ENCODE measurements at places on chromosomes 3 and 15.

GRCh38 chr15:85899927-85900326 is 105.2 kb upstream of the KLHL25 start:
- no peak for DNase-seq

GRCh38 chr15:54836052-54836795 is 360.5 kb downstream of the RSL24D1 start:
- no peak for DNase-seq

- no peak for DNase-seq
These were observed at the start of gene MST1R for GRCh38 chr3:49903451-49904424. Gene MST1R (minus strand): TSS chr3:49903873. CDS start chr3:49903609, 264 bp downstream.

DNA sequence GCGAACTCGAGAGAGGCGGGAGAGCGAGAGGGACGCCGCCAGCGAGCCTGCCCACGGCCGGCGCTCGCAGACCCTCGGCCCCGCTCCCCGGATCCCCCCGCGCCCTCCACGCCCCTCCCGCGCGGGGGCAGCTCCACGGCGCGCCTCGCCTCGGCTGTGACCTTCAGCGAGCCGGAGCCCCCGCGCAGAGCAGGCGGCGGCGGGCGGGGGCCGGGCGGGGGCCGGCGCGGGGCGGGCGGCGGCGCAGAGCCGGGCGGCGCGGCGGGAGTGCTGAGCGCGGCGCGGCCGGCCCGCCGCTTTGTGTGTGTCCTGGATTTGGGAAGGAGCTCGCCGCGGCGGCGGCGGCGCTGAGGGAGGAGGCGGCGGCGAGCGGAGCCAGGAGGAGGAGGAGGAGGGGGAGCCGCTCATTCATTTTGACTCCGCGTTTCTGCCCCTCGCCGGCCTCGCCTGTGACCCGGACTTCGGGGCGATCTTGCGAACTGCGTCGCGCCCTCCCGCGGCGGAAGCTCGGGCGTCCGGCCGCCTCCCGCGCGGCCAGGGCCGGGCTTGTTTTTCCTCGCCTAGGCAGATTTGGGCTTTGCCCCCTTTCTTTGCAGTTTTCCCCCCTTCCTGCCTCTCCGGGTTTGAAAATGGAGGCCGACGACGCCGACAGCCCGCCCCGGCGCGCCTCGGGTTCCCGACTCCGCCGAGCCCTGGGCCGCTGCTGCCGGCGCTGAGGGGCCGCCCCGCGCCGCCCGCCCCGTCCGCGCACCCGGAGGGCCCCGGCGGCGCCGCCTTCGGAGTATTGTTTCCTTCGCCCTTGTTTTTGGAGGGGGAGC is 524 bp downstream of the IGF1R start:
- peak; percentile 13 for DNase-seq

GRCh38 chr15:100695048-100695447 is 92.7 kb downstream of the ASB7 start:
- no peak for DNase-seq

DNA sequence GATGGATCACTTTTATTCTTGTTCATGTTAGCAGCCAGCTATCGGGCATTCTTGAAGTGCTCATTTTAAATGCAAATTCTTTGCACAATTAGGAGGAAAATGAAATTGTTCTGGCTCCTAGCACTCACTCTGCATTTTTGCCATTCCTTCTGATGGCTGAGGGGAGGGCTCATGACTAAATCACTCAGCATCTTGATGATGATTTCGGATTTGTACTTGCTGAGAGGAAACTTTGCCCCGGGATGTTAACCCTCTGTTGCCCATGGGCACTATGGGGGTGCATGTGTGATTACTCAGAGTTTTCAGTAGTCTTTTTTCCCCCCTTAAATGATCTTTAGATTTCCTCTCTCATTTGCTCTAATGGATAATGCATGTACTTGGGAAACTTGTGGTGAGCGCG is 299.6 kb upstream of the C2CD4B start:
- no peak for DNase-seq

GRCh38 chr3:14772533-14773138 is 46.1 kb upstream of the FGD5 start:
- no peak for DNase-seq

DNA sequence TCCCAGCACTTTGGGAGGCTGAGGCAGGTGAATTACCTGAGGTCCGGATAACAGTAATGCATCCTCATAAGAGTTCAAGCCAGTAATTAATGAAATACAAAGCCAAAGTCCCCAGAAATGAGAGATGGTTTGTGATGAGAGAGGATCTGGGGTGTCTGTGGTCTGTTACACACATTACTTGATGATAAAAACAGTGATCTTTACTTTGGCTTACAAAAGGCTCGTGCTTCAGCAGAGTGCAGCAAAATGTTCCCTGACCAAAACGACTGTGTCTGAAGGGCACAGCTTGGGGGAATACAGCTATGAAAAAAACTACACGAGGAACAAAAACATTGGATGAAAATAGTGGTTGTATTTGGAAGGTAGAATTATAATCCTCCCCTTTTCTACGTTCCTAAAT is 40.9 kb downstream of the CRTC3 start:
- no peak for DNase-seq

DNA sequence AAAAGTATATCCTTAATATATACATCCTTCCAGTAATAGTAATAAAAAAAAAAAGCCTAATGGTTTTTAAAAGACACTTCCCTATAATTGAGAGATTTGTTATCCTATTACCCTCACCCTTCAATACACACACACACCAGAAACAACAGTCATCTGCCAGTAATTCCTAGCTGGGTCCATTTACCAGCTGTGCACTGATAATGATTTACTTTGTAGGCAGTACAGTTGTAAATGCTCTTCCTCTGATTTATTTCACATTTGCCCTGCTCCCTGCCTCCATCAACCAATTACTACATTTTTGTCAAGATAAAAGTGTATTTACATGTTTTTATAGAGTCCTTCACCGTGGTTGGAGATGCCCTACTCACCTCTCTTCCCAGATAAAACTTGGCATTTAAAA is 12.4 kb downstream of the TPM1 start:
- no peak for DNase-seq

DNA sequence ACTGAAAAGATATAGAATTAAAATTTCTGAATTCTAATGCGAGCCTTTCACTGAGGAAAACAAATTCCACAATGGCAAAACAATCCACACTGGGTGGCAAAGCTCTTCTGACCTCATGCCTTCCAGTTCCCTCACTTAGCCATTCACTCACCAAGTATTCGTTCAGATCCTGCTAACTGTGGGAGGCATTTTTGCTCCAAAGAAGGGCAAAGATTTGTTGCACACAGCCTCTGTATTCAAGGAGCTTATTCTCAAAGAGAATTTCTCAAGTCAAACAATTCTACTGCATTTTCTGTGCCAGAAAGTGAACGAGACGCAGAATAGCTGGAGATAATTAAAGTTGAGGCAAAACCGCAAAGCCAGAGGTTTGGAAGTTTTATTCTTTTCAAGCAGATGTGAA is 77.3 kb downstream of the CPNE4 start:
- DNase-seq = no peak

DNA sequence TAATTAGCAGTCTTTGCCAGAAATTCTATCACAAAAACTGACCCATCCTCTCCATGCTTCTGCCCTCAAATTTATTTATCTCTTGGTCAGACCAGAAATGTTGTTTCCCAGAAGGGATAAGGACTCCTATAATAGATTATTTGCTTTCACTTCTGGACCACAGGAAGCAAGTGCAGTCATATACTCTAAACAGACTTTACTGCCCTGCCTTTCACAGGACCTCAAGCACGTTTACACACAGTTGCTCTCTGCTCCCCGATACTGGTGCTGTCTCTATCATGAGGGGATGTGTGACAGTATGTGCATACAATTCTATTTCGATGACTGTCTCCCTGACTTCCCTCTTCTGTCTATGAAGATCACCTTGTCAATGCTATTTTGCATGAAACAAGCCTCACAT is 205.5 kb upstream of the TGFBR2 start:
- DNase-seq = no peak

DNA sequence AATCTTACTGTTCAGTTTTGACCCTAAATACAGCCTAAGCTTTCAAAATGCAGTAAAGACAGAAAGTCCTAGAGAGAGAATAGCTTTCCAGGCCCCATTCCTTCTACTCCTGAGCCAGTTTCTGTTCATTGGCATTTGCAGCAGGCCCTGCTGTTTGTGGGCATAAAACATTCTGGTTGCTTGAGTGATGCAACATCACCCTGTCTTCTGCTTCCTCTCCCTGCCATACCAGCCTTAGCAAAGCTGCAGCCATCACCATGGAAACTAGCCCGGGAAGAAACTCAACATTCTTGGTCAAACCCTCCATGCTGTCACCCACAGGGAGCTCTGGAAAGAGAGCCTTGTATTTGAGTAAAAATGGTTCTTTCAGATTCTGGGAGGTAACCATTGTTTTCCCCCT is 325.7 kb downstream of the MAGI1 start:
- DNase-seq = peak; percentile 48

GRCh38 chr3:133491481-133492059 is 81.9 kb upstream of the CDV3 start:
- no peak for DNase-seq

DNA sequence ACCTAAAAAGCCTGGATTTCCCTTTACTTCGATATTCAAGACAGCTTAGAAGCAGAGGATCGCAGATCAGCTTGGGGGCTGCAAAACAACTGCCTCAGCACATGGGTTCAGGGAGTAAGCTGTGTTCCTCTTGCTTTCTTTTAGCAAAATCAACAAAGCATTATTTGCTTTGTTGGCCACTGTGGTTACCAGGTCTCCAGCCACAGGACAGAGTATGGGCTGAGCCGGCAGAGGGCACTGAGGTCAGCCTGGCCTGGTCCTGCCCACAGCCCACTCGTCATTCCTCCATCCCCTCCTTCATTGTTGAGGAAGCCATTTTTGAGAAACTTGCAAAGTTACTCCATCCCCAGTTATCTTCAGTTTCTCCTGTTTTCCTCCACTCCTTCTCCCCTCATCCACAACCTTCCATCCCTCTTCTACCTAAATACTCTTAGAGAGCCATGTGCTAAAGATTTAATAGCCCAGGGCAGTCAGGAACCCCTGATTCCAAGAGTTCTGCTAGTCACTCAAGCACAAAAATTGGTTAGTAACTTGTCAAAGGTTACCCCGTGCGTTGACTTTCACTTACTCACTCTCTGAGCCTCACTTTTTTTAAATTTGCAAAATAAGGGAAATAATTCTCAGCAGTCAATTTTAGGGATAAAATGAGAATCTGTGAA is 60.0 kb upstream of the HES1 start:
- no peak for DNase-seq

DNA sequence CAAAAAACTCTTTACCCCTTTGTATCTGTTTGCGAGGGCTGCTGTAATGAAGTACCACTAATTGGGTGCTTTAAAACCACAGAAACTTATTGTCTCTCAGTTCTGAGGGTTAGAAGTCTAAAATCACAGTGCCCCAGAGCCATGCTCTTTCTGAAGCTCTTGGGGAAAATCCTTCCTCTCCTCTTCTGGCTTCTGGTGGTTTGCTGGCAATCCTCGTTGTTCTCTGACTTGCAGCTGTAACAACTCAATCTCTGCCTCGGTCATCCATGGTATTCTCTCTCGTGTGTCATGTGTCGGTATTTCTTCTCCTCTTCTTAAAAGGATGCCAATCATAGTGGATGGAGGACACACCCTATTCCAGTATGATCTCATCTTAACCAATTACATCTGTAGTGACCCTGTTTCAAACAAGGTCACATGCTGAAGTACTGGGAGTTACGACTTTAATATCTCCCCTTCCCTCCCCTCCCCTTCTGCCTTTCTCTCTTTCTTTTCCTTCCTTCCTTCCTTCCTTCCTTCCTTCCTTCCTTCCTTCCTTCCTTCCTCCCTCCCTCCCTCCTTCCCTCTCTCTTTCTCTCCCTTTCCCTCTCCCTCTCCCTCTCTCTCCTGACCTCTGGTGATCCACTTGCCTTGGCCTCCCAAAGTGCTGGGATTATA is 6.5 kb upstream of the ARL8B start:
- no peak for DNase-seq

DNA sequence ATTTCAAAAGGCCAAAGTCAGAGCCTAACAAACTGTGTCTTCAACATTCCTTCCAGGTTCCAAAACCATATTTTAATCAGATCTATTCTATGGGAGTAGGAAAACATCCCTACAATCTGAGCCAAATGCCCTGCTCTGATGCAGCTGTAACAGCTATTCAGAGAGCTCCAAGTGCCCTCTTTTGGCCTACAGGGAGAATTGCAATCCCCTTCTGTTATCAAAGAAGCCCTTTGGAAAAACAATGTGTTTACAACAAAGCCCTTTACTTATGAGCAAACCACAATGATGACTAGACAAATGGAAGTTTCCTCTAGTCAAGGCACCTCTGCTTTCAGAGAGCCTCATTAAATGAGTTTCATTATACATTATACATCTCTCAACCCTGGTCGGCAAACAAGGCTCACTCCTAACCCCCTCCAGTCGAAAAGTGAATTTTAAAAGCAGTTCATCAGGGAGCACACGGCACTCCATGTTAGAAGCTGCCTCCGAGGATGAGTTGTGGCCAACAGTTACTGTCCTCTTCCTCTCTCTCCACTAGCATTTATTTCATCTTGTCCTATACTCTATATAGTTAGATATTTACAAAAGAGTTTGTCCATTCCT is 42.6 kb upstream of the TMCO5A start:
- DNase-seq = peak; percentile 27

- no peak for DNase-seq
These were observed 44.5 kb downstream of the RGMA start for GRCh38 chr15:93044301-93045190.

GRCh38 chr3:50274371-50275104 is 4.3 kb upstream of the LSMEM2 start:
- DNase-seq = peak; percentile 58

- no peak for DNase-seq
These were observed 26.9 kb downstream of the GTF2E1 start for GRCh38 chr3:120769436-120769835.

DNA sequence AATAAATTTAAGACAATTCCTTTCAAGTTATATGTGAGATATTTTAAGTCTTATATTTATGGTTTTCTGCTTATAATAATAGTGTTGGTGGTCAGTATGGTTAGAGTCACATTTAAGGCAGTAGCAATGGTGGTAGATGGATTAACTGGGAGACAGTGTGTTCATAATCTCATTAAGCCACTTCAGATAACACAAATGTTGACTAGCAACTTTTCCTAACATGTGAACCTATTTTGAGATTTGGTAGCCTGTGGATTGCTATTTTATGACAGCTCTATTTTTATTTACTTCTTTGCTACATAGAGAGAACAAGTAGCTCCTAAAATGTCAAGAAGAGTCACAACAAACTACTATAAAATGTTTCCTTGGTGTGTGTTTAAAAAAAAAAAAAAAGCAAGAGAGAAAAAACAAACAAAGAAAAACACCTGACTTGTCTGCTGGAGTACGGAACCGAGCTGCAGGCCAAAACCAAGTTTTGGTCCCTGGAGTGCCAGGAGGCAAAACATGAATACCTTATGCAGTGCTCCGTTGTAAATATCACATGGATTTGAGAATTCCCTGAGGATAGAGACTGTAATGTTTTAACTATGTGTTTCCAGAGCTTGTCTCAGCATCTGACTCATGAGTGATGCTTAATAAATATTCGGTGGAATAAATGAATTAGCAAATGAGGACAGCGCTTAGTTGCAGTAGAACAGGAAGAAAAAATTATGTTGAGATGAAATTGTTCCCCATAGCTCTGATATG is 457.1 kb upstream of the ROBO2 start:
- no peak for DNase-seq

DNA sequence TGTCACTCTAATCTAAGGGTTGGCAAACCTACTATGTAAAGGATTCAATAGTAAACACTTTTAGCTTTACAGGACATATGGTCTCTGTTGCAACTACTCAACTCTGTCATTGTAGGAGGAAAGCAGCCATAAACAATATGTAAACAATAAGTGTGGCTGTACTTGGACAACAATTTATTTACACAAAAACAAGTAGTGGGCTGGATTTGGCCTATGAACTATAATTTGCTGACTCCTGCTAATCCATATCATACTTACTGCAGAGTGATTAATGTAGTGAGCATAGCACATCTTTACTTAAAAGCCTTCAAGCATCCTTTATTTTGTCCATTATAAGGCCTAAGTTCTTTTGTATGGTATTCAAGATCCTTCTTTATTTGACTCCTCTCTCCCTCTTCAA is 441.9 kb downstream of the ZIC1 start:
- DNase-seq = no peak

Measured in Kasumi-1 (cell line).